ENCODE measurements at places on chromosomes 6 and 20.

DNA sequence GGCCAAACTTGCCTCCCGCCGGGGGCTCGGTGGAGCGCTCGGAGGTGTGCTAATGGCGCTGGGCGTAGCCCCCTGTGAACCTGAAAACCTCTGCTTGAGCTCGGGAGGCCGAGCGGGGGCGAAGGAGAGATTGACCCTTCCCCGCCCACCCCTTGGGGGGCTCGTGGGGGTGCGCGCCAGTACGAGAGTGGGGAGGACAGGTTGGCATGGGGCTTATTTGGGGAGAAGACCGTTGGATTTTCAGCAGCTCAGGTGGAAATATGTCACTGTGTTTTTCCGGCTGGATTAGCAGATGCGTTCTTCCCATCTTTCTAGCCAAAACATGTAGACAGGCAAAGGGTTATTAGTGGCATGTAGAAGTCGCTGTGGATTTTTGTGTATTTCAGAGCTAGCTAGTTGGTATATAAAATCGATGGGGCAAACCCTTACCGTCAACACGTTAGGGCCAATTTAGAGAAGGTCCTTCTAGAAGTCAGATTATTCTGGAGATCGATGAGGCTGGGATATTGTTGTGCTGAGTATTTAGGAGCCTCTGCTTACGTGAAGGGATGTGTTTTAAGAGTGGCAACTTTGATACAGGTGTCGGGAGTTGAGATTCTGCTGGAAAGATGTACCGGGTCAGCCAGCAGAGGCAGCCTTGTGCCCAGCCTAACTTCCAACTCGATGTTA is 525 bp downstream of the NCOA7 start:
- peak; percentile 40 for DNase-seq

- peak; percentile 79 for DNase-seq
Measured at GRCh38 chr6:33298773-33299236, at the start of gene RGL2. TSS of gene RGL2 (minus strand) at chr6:33298942. CDS start at chr6:33298610, 332 bp downstream.

DNA sequence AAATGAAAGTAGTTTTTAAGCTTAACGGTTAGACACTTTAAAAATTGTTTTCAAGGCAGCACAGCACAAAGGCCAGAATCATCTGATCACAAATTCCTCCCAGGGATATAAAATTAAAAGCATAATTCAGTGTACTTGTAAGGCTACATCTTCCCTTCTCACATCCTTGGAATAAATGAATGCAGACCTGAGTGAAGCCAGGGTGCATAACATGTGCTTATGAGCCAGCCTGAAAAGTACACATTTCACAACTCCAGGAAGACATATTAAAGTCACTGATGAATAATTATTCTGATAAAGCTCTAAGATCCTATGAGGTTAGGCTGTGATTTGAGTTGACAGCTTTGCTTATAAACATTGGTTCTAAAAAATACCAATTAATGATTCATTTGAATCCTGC is 163.6 kb downstream of the BTBD9 start:
- DNase-seq = no peak

- no peak for DNase-seq
Measured at GRCh38 chr6:27296106-27296783, 15.8 kb downstream of the POM121L2 start.

DNA sequence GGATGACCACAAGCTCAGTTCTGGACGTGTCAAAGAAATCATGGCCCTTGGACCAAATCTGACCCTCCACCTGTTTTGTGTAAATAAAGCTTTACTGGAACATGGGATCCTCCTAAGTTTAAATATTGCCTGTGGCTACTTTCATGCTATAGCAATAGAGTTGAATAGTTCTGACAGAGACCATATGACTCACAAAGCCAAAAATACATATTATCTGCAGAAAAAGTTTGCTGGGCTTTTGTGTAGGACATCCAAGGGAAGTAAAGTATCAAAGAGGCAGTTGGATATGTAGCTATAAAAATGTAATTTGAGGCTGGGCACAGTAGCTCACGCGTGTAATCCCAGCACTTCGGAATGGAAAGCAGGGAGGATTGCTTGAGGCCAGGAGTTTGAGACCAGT is 78.9 kb downstream of the TOX2 start:
- DNase-seq = no peak

DNA sequence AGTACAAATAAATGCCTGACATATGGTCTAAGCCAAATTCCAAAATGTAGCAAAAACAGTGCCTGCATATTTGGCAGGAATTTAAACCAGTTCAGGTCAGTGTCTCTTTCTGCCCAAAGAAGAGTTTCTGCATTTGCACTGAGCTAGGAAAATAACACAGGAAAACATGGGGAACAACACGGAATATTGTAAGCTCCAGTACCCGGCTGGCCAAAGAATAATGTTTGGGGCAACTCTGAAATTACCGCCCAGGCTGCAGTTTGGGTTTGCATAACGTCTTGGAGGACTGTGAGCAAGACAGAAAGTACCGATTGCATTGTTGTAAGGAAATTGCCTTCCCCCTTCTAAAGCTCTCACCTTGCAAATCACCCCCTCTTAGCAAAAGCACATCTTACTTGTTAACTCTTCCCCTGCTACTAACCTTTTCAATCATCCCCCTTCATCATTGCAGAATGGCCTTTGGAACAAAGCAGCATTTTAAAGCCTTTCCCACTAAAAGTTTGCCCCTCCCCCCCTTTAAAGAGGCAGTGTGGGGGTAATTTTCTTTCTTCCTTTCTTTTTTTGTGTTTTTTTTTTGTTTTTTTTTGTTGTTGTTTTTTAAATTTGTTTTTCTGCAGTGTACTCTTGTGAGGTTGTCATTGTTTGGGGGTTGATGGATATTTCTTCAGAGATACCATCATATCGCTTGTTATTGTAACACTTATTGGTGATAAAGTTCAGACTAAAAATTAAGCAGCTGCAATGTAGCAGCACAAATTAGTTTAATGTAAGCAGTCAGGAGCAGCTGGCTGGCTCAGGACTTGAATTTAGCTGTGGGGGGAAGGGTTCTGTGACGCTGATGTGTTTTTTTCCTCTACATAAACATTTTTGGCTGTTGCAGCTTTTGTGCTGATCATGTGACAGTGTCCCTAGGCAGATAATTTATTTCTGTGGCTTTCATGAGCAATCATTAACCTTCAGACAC is 100.0 kb upstream of the CITED2 start:
- DNase-seq = no peak

DNA sequence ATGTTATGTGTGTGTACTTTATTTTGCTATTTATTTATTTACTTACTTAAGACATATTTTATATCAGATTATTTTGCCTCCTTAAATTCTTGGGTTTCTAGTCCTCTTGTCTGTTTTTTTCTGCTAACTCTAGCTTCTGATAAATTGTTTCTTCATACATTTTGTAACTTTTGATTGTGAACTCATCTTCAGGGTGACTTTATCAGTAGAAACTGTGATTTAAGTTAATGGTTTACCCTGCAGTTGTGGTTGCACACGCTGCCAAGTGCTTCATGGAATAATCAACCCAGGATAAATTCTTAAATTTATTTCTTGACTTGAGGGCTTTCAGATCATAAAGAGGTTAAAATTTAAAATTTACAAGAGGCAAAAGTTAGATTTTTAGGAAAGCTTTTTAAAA is 173.3 kb downstream of the CENPW start:
- DNase-seq = no peak

GRCh38 chr6:91751526-91751925 is 1164.7 kb upstream of the MAP3K7 start:
- no peak for DNase-seq

DNA sequence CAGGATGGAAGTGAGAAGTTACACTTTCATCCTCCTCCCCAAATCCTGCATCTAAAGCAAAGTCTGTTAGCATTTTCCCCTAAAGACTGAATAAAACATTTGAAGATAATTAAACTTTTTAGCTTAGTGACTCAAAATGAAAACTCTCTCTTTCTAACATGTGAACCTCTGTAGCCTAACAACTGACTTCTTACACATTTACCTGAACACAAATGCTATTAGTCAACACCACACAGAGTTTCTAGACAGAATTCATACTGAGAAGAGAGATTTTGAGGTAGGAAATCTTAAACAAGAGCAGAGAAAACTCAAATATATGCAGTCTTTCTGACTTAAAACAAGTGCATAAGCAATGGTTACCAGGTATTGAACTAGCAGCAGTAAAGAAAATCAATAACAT is 149.9 kb upstream of the SMLR1 start:
- no peak for DNase-seq

DNA sequence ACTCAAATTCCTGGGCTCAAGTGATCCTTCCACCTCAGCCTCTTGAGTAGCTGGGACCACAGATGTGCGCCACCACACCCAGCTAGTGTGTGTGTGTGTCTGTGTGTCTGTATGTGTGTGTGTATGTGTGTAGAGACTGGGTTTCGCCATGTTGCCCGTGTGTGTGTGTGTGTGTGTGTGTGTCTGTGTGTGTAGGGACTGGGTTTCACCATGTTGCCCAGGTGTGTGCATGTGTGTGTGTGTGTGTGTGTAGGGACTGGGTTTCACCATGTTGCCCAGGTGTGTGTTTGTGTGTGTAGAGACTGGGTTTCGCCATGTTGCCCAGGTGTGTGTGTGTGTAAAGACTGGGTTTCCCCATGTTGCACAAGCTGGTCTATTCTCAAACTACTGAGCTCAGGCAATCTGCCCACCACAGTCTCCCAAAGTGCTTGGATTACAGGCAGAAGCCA is 28.3 kb downstream of the CDK5RAP1 start:
- DNase-seq = no peak

DNA sequence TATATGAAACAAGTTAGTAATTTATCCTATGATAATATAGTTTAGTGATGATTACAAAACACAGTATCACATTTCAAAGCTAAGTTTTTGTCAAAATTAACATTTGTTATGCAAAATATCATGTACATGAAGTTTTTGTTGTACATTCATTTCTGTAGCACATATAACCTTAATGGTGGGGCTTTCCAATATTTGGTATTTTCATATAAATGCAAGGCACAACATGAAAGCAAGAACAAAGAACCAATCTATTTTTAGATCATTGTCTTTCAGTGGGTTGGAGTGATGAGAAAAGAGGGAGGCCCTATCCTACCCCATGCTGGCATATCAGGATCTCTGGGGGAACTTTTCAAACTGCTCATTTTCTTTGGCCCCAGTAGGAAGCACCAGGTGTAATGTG is 53.4 kb downstream of the FAM83B start:
- DNase-seq = no peak

DNA sequence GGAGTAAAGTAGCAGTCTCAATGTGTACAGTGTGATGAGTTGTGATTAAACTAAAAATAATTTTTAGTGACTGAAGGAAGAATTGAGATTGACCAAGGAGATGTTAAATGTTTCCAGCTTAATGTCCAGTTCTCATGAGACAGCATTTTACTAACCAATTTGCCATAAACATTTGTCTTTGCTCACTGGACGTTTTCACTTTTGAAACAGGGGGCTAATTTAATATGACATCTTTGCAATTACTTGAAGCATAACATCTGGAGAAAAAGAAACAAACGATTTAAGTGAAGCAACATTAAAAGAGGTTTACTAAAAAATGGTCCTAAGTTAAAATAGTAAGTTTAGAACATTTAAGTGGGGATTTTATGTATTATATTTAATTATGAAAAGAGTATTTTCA is 443.8 kb downstream of the BCKDHB start:
- DNase-seq = no peak

- DNase-seq = no peak
Measured at GRCh38 chr6:31152781-31153180, 4.8 kb downstream of the CCHCR1 start.

DNA sequence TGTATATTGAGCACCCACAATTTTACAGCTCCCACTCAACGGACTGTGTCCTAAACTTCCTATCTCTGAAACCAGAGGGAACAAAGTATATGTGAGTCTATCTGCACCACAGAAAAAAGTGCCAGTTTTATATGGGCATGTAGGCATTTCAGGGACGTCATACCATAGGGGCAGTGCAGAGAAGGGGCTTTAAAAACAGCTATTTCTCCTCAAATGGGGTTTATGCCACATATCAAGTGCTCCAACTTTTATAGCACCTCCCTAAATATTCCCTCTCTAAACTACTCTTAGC is 28.9 kb upstream of the ASF1A start:
- no peak for DNase-seq

DNA sequence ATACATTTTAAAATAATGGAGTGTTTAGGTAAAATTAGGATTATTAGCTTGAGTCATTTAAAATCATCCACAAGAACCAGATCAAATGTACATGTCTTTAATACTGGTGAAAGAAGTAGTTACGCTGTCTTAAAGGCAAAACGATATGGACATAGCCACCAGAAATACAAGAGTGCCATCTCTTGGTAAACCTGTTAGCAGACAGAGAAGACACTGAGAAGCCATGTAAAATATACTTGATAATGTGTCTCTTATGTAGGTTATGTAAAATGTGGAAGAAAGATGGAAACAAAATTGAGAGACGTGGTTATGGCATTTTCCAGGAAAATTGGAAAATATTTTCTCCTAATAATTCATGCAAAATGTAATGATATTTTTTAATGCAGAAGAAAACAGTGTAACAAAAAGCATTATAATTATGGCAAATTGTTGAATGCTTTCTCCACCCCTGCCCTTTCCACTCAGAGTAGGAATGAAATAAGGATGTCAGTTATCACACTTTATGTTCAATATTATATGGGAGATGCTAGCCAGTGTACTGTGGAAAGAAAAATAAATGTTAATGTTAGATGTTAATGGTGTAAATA is 12.2 kb upstream of the SLC17A2 start:
- no peak for DNase-seq

DNA sequence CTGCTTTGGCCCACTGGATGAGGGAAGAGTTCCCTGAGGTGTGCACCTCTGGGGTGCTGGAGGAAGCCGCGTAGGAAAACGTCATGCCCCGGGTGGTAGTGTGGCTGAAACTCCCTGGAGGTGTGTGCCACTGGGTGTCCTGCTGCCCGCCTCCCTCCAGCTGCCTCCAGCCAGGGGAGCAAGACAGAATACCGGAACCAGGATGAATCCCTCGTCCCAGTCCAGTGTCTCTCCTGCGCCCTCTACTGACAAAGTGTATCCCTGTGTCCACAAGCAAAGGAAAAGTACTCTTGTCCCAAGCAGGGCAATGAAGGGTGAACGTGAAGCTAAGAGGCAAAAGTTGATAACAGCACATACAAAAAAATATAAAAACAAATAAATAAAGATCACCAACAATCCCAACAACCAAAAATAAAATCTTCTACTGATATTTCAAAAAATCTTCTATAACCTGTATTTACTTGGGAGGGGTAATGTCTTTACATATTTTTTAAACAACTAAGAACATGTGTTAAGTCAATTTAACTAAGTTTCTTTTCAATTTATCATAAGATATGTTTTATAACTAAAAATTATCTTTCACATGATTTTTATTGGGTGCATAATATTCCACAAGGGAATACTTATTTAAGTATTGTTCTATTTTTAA is 437.6 kb downstream of the MAFB start:
- no peak for DNase-seq

GRCh38 chr6:13427801-13428582 is 59.4 kb downstream of the GFOD1 start:
- peak; percentile 81 for DNase-seq
